Activated CD8-positive, alpha-beta memory T cell treated with anti-CD3 and anti-CD28 coated beads for 4 hours (primary cell): ENCODE measurements at places on chromosomes 13 and 19.

DNA sequence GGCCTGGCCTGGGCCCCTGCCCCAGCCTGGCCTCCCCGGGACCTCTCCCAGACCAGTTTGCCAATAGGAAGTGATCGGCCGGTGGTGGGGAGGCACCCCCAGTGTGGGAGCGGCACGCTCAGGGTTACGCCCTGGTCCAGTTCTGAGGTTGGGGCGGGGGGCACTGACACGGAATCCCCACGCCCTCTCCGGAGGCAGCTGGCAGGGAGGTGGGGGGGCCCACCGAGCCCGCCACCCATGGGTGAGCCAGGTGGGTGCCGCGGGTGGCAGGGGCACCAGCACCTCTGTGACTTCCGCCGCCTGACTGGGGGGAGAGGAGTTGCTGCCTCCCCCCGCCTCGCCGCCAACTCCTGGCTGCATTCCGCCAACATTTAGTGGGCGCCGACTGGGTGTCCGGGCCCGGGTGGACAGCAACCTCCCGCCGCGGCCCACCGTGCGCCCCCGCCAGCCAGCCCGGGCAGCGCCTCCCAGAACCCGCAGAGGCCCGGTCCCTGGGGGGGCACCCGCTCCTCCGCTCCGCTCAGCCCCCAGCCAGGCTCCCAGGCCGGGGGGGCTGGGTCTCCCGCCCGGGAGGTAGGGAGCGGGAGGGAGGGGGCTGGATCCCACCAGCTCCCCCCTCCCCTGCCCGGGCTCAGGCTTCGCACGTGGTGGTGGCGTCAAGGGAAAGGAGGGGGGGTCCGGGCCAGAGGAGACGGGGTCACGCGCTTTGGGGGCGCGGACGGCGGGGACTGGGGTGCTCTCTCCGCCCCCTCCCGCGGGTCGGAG is 2.0 kb downstream of the ZBTB7A start:
- DNase-seq: no peak

GRCh38 chr19:18514800-18515682 is 6.8 kb downstream of the ELL start:
- no peak for DNase-seq

GRCh38 chr19:10266706-10267105 is 4.2 kb upstream of the ICAM1 start:
- no peak for DNase-seq

- no peak for DNase-seq
Measured at GRCh38 chr13:41563341-41563983, 106.1 kb downstream of the RGCC start.

DNA sequence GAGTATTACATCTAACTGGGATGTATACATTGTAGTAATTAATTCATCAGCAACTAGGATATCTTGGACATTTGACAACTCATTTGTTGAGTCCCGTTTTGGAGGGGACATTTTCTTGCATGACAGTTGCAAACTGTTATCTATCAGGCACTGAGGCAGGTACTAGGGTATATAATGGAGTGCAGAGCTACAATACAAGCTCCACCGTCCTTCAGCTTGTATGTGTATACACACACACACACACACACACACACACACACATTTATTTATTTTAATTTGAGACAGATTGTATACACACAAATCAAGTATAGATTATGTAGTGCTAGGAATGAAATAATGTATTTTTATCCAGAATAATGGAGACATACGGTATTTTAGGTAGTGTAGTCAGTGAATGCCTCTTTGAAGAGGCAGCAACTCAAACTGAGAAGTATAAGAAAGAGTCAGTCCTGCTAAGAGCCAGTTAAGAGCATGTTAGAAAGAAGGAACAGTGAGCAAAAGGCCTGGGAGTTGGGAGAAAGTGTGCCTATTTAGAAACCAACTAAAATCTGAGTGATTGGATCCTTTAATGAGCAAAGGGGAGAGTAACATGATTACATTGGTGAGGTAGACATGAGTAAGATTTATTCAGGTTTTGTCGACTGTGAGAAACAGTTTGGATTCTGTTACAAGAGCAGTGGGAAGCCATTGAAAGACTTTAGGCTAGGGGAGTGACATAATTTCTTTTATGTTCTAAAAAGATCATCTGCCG is 74.5 kb downstream of the NBEA start:
- DNase-seq: no peak

GRCh38 chr13:30113983-30114570 is 193.3 kb downstream of the KATNAL1 start:
- DNase-seq: no peak

DNA sequence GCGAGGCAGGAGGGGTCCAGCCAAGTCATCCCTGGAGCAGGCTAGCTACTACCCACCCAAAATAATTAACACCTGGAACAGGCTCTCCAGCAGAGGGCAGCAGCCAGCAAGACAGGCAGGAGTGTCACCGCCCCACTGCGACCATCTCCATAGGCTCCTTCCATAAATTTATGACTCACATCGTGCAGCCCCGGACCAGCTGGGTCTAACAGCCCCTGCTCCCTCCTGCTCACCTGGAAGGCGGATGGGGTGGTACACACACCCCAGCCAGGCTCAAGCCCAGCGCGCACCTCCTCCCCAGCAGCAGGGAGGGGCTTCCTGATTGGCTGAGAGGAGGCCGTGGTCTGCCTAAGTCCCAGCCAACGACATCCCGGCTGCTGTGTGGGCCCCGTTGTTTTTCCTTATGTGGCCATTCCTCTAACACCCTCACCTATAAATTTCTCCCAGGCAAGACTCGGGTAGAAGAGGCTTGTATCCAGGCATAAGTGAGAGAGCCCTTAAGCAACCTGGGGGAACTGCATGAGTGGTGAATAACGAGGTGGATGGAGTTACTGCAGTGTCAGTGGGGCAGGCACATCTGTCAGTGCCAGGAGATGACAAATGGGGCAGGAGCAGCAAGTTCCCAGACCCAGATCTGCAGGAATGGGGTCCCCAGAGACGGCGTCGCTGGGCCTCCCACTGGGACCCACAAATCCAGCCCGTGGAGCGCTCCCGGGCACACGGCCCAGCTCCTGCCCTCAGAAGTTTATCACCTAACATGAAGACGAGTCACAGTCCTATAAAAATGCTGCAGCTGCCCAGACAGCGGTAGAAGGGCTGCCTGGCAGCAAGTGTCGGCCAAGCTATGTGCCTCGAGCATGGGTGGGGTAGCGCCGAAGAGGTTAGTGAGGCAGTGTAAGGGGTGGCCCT is 43.1 kb downstream of the CEBPG start:
- peak; percentile 47 for DNase-seq

DNA sequence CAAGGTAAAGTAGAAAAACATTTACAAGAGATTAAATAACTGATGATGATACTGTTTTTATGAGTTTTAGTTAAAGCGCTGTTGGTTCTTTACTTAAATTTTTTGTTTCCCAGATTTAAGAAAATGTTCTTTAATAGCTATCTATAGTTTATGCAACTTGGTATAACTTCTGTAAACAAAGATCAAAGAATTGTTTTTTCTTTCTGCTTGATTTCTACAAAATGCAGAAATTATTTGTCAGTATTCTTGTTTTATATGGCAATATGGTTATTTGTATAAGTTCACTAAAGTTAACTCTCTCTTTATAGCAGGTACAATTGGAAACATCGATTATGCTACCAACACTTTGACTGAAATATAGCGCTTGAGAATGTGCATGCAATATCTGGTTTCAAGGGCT is 2465.1 kb upstream of the PCDH20 start:
- no peak for DNase-seq

GRCh38 chr13:107961849-107962608 is 253.3 kb downstream of the LIG4 start:
- no peak for DNase-seq

DNA sequence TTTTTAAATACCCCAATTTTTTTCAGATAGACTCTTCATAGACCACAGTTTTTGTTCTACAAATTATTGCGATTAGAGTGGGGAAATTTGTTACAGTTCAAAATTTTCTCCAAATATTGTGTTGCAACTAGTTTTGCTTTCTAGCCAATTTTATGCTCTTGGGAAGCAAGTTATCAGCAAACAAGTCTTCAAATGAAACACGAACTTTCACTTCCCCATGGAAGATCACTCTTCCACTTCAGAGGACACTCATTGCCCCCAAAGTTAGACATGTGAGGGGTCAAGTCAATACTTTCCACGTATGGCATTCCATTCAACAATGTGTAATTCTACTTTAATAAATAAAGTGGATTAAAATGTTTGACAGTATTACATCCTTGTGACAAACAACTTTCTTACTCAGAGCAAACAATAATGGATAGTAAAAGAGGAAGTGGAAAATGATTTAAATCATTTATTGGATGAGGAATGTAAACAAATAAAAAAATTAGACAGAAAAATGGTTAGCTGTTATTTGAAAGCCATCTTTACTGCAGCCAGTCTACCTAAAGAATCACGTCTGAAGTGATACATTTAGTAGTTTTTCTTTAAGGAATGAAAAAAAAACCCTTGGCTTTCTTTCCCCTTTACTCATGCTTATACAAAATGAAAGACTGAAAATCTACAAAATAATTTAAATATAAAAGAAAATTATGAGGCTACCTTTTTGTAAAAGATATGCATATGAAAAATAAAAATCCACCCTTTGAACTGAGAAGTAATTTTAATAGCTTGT is 41.2 kb upstream of the TNFSF11 start:
- no peak for DNase-seq

DNA sequence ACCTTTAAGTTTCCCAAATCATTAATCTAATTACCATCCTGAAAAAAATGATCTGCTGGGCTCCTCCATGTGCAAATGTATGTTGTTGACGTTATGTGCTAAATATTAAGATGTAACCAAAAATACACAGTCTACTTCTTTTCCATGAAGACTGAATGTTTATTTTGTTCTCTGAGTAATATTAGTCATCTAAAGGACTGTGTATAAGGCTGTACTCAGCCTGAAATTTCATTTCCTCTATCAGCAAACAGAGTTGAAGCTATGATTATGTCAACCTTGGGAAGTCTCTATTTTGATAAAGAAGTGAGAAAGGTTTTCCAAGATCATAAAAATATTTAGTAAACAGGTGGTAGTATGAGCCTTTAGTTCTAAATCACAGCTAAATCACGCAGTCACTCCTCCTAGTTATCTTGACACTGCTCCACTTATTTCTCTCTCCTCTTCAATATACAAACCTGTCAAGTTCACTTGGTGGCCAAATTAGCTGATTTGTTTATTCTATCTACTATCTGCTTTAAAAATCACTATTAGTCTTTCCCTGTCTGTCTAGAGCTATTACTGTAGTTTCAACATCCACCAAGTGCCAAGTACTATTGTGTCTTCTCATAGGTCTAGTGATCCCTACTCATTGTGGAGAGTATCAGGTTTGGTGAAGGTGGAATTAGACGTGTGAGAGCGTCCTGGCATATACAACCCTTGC is 211.7 kb upstream of the STARD13 start:
- DNase-seq: no peak

DNA sequence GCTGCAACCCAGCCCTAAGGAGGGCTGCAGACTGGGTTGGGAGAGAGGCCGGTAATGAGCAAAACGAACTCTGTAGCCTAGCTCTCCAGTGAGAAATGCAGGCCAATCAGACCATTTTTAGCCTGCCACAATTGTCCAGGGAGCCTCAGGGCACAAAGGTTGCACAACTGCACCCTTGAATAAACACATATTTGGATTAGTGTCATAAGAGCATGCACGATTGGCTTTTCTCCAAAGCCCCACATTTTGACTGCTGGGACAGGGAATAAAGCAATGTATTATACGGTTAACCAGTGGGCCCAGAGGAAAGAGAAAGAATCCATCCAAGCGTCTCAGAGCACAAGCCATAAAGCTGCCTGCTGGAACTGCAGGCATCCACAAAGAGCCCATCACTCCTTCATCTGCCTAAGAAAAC is 729.4 kb upstream of the SGCG start:
- DNase-seq: no peak

DNA sequence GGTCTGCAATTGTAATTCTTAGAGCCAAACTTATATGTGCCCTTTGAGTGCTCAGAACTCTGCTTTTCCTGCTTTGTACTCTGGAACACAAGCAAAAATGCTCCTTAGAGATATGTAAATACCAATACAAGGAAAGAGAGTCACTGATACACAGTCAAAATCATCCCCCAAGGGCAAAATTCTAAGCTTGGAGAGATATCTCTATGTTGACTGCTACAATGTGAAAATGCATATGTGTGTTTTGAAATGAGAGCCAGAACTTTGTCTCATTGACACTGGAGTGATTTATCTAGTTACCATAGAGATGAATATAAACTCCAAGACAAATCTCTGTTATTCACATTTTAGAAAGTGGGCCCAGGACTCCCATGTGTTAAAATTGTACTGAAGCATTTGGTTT is 494.8 kb upstream of the SLITRK1 start:
- no peak for DNase-seq

DNA sequence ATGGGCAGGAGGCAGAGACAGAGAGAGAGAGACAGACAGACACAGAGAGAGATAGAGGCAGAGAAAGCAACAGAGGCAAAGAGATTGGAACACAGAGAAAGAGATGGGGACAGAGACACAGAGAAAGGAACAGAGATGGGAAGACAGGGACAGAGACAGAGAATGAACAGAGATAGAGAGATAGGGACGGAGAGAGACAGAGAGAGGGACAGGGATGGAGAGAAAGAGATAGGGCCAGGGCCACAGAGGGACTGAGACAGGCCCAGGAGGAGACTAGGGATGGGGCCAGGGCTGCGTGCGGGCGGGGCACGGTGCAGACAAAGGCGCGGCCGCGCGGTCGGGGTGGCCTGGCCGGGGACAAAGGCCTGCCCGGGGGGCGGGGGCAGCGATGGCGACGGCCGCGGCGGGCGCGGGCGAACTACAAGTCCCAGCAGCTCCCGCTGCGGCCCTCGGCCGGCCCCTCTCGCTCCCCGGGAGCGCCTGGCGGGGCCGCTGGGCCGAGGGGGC is at the start of gene ZNF358:
Gene ZNF358 (plus strand): TSS at position 459 of the 507 bp plus-strand sequence. CDS start 3,140 bp downstream, outside the sequence.
- no peak for DNase-seq

GRCh38 chr19:13830741-13831536 is 35.7 kb downstream of the ZSWIM4 start:
- no peak for DNase-seq

DNA sequence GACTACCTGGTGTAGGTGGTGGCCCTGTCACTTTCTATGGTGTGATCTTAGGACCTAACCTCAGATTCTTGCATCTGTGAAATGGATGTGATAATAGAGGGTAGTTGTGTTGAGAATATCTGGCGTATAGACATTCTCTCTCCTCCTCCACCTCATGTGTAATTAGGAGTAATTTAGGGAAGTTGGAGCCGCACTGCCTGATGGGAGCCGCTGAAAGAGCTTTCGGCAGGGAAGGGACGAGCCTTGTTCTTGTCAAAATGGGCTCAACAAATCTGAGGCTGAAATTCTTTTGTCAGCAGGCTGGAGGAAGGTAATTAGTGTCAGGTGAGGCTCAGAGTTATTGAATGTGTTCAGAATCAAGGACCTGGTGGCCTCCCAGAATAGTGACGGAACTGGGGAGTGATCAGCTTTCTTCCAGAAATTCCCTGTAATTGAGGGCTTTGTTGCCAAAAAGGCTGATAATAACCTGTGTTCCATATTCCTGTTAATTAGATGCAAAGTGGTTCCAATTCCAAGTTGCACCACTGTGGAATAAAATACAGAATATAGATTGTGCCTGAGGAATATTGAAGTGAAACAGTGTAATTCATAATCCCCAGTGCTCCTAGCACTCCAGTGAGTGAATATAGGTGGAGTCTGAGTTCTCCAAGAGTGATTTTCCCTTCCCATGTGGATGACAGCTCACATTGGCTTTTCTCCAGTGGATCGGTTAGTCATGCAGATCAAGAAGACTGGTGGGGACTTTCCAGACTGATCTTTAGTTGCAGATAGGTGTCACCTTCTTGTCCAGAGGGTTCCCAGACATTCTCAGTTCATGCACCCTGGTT is 47.5 kb downstream of the SPATA13 start:
- no peak for DNase-seq

GRCh38 chr19:18292810-18293641 is 11.6 kb upstream of the JUND start:
- no peak for DNase-seq

GRCh38 chr13:27130223-27130978 is 41.2 kb downstream of the USP12 start:
- no peak for DNase-seq
